ENCODE measurements at places on chromosomes 6 and 20.

DNA sequence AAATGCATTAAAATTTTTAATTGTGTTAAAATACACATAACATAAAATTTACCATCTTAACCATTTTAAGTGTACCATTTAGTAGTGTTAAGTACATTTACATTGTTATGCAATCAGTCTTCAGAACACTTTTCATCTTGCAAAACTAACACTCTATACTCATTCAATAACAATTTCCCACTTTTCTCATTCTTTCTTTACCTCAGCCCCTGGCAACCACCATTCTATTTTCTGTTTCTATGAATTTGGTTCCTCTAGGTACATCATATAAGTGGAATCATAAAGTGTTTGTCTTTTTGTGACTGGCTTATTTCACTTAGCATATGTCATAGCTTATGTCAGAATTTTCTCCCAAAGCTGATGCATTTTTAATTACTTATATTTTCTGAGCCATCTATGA lies 32.2 kb downstream of the PCMT1 start:
- no peak for DNase-seq

DNA sequence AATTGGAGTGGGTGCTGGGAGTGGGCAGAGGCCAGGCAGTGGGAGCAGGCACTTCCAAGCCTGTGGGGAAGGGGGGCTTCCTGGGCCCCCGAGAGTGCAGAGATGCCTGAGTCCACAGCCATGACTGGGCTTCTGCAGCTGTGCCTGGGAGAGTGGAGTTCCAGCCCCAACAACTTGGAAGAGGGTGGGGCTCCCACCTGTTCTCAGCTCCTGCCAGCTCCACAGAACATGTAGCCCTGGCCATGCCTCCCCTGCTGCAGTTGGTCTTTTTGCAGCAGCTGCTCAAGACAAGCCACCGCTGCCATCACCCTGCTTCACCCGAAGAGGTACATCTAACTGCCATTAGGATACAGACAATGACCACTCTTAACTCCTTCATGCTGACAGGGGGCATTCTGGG lies 1092.3 kb downstream of the KHDRBS2 start:
- DNase-seq, result no peak

GRCh38 chr6:99563056-99563723 lies 5.3 kb downstream of the CCNC start:
- no peak for DNase-seq

DNA sequence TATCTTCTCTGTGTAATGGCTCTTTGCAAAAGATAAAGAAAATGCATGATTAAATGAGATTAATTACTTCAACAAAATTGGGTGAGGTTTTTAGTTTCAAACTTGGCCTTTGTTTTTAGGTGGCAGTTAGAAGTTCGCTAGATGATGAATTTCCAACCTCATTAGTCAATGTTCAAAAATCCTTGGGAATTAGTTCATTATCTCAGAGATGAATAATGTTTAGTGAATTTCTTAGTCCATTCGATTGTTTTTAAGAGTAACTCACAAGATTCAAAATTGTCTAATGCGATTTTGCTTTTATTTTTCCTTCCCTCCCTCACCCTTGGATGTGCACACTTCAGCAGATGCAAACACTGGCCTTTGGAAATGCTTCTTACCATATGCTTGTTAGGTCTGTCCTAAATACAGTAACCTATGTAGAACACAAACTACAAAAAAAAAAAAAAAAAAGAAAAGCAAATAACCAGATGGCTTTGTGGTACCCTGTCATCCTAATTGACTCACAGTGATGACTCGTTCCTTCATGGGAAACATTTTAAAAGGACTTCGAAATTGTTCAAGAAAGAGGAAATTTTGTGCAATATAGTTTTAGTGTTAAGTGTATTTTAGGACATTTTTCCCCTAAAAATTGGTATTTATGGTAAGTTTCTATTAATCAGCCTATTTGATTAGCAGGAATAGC lies 66.7 kb downstream of the FAM229B start:
- DNase-seq, result no peak

GRCh38 chr6:128167552-128167951 lies 266.7 kb upstream of the THEMIS start:
- DNase-seq, result no peak

GRCh38 chr6:34602318-34603111 lies 46.4 kb upstream of the SPDEF start:
- DNase-seq, result no peak

- DNase-seq, result no peak
These were observed 44.3 kb upstream of the FRMD1 start for GRCh38 chr6:168123165-168123911.

DNA sequence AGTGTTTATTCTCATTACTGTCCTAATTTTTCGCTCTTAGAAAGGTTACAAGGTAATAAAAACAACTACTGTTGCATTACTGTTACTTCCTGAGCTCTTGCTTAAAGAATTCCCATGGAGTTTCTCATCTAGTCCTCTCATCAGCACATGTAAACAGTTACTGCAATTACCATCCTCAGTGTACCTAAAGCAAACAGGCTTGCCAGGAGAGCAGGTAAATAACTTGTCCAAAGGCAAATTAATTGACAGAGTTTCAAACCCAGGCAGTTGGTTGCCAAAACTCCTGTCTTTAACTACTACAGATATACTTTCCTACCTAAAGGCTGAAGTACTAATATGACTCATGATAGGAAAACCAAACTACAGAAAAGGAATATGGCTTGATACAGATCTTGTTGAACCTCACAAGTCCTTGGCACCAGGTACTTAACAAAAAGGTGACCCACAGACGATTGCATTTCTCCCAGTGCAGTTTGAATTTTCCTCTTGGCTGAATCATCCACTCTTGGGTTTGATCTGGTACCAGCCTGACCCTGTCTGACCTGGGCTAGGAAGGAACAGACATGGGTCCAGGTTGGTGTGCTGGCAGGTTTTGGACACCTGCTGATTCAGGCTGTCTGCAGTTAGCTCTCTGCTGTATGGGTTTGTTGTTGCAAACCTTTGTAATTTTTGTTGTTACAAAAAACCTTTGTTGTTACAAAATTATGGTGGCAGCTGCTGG lies 153.0 kb downstream of the CFAP61 start:
- no peak for DNase-seq

DNA sequence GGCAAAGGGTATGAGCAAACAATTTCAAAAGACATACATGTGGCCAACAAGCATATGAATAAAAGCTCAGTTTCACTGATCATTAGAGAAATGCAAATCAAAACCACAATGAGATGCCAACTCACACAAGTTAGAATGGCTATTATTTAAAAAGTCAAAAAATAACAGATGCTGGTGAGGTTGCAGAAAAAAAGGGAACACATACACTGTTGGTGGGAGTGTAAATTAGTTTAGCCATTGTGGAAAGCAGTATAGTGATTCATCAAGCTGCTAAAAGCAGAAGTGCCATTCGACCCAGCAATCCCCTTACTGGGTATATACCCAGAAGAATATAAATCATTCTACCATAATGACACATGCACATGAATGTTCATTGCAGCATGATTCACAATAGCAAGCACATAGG lies 6.7 kb upstream of the KHDC1L start:
- DNase-seq, result no peak

DNA sequence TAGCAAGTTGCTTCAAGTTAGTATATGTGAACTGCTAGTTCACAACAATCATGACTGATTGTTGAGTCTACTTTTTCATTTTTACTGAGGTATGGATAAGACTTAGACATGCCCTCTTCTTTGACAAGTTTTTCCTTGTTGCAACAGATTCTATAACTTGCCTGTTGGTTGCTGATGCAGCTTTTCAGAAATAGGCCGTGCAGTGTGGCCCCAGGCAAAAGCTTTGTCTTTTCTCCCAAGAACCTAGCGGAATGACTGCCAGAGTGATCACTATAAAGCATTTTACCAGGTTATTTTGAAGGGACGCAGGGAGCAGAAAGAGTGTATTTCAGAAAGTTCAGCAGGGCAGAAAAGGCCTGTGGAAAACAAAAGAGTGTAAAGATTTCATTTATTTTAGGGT lies 16.0 kb downstream of the HECA start:
- DNase-seq, result no peak

GRCh38 chr6:158626360-158627167 lies 18.0 kb downstream of the DYNLT1 start:
- no peak for DNase-seq

GRCh38 chr20:2042400-2042799 lies 48.5 kb upstream of the PDYN start:
- DNase-seq, result no peak

DNA sequence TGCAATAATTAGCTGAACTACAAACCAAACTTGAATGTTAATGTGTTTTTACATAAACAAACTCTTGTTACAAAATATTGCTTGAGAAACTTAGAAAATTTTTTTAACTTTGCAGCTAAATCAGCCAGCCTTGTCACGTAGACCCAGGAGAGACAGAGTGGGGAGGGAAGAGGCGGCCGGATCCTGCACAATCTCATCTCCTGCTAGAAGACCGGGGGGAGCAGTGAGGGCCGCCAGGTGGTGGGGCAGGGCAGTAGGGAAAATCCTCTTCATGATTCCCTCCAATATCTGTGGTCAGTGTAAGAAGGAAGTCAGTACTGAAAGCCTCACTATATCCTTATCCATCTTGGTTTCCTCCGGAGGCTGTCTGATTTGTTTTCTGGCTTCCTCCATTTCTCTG lies 193.3 kb downstream of the PACRG start:
- DNase-seq, result no peak

- DNase-seq, result no peak
These were observed 28.0 kb downstream of the ASXL1 start for GRCh38 chr20:32386091-32386490.

- no peak for DNase-seq
These were observed 92.6 kb downstream of the THBS2 start for GRCh38 chr6:169160855-169161560.

- no peak for DNase-seq
These were observed 3.4 kb downstream of the MLN start for GRCh38 chr6:33800248-33800969.

DNA sequence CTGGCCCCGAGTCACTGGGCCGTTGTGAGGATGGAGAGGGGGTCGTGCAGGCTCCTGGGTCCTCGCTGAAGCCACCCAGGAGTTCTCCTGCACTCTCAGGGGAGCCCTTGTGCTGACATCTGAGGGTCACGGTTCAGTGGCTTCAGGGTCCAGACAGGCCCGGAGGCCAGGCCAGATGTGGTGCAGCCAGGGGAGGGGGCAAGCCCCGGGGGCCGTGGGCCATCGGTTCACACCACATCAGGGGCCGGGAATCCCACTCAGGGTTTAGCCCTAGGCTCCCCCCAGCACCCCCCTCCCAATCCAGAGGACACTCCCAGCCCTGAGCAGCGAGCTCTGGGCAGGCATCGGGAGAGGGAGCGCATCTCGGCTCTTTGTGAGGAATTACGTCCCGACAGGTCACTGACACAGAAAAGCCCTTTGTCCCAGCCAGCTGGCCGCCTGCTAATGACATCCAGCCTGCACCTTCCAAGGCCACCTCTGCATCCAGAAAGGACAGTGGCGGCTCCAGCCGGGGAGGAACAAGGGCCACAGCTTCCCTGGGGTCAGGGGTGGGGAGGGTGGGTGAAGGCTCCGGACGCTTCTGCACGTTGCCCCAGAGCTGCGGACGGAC lies 6.4 kb upstream of the CHRNA4 start:
- DNase-seq, result no peak

DNA sequence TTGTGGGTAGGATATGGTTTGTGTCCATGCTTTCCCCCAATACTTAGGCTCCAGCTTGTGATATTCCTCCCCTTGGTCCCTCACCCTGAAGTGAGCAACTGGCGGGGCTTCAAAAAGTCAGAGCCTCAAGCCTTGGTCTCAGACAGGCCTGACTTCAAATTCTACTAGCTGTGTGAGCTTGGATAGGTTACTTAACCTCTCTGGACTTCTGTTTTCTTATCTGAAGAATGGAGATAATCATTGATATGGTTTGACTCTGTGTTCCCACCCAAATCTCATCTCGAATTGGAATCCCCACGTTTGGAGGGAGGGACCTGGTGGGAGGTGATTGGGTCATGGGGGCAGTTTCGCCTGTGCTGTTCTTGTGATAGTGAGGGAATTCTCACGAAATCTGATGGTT lies 94.9 kb upstream of the CD83 start:
- no peak for DNase-seq

DNA sequence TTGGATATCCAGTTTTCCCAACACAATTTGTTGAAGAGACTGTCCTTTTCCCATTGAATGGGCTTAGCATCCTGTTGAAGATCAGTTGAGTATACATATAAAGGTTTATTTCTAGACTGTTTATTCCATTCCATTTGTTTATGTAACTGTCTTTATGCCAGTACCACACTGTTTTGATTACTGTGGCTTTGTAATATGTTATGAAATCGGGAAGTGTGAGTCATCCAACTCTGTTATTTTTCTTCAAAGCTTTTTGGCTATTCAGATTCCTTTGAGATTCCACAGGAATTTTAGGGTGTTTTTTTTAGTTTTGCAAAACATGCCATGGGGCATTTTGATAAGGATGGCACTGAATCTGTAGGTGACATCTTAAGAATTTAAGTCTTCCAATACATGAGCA lies 188.3 kb downstream of the BMP7 start:
- no peak for DNase-seq

GRCh38 chr20:33063271-33063670 lies 9.6 kb downstream of the BPIFB3 start:
- no peak for DNase-seq

DNA sequence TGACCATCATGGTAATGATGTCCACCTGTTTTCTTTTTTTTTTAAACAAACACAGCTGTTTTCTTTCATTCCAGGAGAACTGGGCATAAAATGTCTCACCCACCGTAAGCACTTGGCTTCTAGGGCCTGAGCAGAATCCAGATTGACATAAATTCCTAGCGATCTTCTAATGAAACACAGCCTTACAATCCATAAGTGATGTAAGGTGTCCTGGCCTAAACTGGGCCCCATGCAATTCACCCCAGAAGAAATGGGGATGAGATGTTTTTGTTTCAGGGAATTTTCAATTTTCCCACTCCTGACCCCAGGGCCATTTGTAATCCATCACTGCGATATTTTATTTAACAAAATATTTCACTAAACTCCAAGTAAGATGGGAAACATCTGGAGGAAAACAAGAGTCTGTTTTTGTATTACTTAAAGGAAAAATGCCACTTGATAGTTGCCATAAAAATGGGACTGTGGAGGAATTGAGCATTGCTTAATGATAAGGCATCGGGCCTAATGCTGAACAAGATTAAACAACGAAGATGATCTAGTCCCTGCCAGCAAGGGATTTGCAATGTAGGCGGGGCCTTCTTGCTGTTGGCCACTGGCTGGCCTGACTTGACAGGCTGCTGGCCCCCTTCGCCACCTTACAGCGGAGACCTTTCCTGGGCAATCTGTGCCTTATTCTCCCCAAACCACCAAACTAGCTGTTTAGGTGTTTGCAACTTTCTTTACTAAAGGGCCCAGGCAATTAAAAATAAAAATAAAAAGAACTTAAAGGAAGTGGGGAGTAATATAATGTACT lies 183.7 kb downstream of the CD109 start:
- no peak for DNase-seq

All from stimulated activated CD4-positive, alpha-beta T cell treated with anti-CD3 and anti-CD28 coated beads, Interleukin-4, amount 100 ng/mL, for 48 hours (primary cell).